COLO829 (cell line): ENCODE measurements at places on chromosomes 3 and 15.
A peak's percentile ranks its signal among the peaks of the same experiment; 100 is the strongest.

DNA sequence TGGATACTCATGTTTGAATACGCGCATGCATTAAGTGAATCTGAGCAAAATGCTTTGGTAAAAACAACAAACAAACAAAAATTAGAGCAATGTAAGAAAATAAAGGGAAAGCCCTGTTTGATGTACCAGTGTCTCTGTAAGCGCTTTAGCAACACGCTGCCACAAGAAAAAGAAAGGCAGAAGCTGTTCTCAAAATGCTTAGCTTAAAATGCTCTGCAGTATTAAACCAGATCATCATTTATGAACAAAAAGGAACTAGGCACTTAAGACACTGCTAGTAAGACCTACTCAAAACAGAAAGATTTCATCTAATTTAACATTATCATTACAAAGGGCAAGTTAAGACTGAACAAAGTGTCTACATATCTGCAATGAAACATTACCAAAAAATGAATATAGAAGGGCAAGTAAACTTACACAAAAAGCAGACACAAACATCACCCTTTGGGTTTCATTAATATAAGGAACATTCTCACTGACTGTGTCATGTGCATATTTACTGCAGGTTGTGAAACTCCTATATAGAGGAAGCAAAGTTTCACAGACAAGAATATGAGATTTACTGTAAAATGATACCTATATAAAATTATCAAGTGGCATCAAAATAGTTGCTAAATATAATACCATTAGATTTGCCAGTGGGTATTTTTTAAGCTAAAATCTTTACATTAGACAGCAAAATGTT, 102.1 kb downstream of the FBXL22 start:
- no peak for DNase-seq

DNA sequence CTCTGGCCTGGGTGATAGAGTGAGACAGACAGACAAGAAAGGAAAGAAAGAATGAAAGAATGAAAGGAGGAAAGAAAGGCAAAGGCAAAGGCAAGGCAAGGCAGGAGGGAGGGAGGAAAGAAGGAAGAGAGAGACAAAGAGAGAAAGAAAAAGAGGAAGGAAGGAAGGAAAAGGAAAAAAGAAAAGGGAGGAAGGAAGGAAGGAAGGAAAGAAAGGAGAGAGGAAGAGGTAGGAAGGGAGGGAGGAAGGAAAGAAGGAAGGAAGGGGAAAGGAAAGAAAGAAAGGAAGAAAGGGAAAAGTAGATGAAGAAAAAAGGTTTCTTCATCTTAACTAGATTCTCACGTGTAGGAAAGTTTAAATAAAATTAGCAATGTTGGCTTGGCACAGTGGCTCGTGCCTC, 142.2 kb downstream of the GREM1 start:
- no peak for DNase-seq

GRCh38 chr15:67829647-67830504, 4.6 kb downstream of the SKOR1 start:
- no peak for DNase-seq

- no peak for DNase-seq
These were observed 295.7 kb downstream of the TUSC7 start for GRCh38 chr3:117005274-117005673.

DNA sequence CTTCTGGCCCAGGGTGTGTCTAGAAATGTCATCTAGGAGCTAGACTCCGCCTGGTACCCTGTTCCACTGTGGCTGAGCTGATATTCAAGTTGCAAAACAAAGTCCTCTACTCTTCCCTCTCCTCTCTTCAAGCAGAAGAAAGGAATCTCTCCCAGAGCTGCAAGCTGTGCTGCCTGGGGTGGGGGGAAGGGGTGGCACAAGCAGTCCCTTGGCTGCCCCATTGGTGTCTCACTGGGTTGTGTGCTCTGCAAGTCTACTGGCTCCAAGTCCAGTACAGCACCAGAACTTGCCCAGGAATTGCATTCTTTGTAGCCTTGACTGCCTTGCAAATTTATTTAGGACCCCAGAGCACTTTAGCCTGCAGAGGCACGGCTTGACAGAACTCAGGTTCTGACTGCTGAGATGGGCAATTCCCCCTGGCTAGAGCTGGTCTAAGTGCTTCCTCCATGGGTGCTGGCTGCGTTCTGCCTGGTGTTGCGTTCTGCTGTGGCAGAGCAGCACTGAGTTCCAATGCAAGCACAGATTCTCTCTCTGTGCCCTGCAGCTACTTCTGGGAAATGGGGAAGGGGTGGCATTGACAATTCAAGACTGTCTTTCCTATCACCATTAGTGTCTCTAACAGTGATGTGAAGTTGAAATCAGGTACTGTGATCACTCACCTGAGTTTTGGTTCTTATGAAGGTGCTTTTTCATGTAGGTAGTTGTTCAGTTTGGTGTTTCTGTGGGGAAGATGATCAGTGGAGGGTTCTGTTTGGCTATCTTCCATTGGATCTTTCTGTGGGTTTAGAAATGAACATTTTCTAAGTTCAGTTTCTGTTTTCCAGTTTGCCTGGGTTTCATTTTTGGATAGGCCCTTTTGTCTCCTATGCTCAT, 39.5 kb downstream of the OXSR1 start:
- DNase-seq: no peak

DNA sequence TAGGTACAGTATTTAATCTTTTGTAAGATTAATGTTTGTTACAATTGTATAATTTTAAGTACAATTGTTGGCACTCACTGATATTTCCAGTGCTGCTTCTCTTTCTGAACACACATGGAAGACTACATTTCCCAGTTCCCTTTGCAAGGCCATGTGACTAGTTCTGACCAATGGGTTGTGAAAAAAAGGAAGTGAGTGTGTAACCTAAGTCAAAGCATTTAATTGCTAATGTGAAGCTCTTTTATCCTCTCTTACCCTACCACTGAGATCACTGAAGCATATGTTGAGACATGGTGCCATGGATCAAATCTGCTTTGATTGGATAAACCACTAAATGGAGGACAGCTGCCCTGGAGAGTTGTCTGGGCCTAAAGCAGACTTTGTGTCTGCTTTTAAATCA, 83.9 kb upstream of the PLXND1 start:
- peak; percentile 76 for DNase-seq

DNA sequence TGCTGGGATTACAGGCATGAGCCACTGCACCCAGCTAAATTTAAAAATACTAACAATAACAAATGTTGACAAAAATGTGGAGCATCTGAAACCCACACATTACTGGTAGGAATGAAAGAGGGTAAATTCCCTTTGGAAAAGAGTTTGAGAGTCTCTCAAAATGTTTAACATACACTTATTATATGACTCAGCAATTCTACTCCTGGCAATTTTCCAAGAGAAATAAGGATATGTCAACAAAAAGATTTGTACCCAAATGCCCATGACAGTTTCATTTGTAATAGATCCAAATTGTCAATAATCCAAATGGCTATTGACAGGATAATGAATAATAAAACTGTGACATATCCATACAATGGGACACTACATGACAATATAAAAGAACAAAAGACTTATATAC, 9.0 kb downstream of the HCLS1 start:
- DNase-seq: no peak

DNA sequence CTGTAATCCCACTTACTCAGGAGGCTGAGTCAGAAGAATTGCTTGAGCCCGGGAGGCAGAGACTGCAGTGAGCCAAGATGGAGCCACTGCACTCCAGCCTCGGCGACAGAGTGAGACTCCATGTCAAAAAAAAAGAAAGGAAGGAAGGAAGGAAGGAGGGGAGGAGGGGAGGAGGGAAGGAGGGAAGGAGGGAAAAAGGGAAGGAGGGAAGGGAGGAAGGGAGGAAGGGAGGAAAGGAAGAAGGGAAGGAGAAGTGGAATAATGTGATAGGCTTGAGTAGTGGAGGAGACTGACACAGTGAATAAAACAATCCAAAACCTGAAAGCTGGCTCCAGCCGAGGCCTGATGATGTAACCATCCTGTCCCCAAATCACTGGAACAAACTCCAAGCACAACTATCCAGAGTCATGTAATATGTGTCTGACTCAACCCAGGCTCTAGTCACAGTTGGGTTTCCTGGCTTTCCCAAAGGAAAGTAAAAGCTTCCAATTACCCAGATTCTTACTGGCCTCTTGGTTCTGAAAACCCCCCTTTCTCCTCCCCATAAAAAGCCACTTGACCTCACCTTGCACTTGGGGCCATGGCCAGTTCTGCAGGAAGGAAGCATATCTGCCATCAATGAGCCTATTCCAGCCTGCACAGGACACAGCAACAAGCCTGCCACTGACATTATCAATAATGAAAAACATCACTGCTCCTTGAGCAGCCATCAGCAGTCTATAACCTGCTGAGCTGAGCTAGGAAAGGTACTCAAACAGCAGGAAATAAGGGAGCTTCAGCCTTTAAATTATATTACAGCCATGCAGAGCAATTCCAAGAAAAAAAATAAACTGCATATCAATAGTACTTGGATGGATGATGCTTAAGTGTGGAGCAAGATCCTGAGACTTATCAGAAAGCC, 48.3 kb downstream of the MB21D2 start:
- no peak for DNase-seq

GRCh38 chr3:64397573-64397972, 172.3 kb upstream of the PRICKLE2 start:
- DNase-seq: no peak

- no peak for DNase-seq
These were observed 496.6 kb upstream of the NAALADL2 start for GRCh38 chr3:174362556-174362955.

- DNase-seq: no peak
These were observed 95.0 kb downstream of the MYLK start for GRCh38 chr3:123789160-123789559.

GRCh38 chr3:16067837-16068471, 106.5 kb upstream of the GALNT15 start:
- DNase-seq: no peak

DNA sequence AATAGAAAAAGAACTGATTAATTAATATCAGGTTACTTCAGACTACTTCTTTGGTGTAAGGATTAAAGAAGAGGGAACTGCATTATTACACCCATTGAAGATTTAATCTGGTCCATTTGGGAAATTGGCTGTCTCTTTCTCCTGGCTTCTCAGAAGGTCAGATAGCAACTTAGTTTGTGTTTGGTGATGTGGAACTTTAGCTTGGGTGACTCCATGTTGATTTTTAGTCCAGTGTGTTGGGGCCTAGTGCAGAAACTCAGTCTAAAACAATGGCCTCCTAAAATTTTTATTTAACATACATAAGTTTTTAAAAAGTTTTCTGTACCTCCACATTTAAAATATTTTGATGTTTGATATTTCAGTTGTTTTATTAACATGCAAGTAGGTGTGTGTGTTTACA, 27.6 kb upstream of the GPD1L start:
- no peak for DNase-seq

- peak; percentile 60 for DNase-seq
These were observed 203.2 kb upstream of the PPP2R3A start for GRCh38 chr3:135762188-135762856.

GRCh38 chr15:55461447-55461846, 46.6 kb downstream of the DNAAF4 start:
- DNase-seq: no peak

GRCh38 chr3:105688821-105689220, 180.0 kb downstream of the CBLB start:
- no peak for DNase-seq

DNA sequence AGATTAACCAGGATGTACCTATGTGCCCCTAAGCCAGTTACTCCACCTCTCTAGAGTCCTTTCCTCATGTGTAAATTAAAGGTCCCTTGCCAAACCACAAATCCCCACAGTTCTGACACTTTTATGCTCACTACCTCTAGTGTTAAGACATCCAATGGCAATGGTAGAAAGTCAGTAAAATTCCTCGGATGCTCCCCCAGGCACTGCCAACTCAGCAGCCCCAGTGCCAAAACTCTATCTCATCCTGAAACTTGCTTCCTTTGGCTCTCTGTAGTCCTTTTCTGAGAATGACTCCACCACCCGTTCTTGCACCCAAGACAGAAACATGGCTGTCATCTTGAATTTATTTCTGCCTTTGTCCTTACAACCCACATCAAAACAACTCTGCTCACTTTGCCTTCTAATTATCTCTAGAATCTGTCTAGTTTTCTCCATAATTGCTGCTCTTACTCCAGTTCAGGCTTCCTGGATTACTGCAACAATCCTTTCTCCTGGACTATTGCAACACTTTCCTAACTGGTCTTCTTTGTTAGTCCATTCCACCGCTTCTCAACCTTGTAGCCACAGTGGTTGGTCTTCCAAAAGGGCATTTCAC, 41.6 kb downstream of the MB21D2 start:
- DNase-seq: no peak

GRCh38 chr15:76274821-76275220, 36.4 kb downstream of the ETFA start:
- DNase-seq: no peak

- DNase-seq: peak; percentile 84
These were observed 191.9 kb upstream of the IL12A start for GRCh38 chr3:159796744-159797143.

DNA sequence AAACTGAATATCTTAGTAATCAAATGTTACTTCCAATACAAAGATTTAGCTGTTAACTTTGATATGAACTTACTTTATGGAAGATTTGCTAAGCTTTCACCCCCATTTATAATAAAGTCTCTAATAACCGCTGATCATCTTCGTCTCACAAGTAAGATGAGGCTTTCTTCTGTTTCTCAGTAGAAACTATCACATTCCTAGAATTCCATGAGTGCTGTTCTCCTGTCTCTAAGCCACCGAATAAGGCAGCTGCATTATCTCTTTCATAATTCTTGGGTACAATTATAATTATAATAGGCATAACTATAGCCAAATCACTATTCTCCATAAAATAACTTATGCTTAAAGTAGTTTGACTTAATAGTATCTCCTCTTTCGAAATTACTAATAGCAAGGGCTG, 18.3 kb upstream of the SETMAR start:
- peak; percentile 11 for DNase-seq

DNA sequence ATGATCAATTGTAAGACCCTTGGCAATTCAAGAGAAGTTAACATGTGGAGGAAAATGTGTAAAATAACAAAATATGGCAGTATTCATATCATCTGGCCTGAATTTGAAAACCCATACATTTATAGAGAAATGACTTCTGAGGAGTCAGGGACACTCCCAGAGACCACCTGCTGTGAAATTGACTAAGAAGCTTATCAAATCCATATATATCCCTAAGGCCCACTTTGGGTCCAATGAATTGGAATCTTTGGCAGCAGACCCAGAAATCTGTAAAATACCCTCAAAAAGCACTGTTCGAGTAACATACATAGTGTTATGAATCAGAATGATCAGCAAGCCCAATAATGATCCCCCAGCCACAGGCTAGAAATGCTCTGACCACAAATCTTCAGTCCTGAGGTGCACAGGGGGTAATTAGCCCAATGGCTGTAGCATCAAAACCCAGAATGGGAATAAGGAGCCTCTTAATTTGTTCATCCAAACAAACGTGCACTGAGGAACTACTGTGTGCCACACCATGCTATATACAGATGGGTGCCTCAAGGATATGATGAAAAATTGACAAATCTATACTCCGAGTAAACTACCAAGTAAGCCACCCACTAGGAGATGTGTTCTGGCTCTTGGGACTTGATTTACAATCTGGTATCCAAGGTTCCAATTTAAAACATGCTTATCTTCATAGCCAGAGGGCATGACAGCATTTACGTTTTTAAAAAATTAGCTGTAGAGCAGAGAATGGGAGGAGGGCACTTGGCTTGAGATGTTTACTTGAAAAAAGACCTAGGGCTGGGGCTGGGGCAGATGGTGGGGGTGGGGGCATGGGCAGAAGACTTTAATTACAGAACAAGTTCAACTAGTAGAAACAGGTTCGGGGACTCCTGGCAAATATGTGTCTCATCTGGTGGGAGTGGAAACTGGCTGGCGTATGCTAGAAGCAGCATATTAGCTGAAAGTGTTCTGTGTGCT, 9.1 kb upstream of the ARHGEF3 start:
- DNase-seq: no peak
